ENCODE measurements at places on chromosomes 16 and 17.

GRCh38 chr17:17366941-17367875 is 64.0 kb downstream of the NT5M start:
- DNase-seq, result no peak

DNA sequence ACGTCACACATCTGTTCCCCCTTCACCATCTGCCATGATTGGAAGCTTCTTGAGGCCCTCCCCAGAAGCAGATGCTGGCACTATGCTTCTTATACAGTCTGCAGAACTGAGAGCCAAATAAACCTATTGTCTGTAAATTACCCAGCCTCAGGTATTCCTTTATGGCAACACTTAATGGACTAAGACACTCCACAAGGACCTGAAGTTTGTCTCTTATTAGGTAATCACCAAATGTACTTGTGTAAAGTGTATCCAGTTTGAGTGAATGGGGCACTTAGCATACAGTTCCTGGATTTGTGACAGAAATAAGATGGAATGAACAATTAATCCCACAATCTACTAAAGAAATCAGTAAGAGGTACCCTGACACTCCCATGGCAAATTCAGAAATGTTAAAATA is 105.3 kb downstream of the SLC39A11 start:
- DNase-seq, result no peak

DNA sequence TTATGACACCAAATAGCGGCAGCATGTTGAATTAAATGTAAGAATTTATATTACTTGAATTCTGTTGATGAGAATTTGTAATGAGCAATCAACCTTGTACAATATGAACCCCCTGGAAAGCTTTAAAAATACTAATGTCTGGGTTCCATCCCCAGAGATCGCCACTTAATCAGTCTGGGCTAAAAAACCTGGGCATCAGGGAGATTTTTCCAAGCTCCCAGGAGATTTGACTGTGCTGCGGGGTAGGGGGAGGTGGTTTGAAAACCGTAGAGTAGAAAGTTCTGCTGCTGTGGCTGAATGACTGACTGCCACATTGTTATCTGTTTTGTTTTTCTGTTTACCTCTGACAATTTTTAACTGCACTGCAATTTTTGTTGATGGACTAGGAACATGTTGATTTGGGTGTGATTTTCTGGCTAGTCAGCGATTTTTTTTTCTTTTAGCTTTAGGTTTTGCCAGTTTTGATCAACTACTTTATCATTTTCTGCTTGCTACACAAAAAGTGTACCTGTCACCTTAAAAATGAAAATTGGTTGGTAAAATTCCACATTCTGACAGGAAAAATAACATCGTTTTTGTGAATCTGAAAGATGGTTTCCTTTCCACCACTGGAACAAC is 79.3 kb downstream of the PCTP start:
- DNase-seq, result no peak

DNA sequence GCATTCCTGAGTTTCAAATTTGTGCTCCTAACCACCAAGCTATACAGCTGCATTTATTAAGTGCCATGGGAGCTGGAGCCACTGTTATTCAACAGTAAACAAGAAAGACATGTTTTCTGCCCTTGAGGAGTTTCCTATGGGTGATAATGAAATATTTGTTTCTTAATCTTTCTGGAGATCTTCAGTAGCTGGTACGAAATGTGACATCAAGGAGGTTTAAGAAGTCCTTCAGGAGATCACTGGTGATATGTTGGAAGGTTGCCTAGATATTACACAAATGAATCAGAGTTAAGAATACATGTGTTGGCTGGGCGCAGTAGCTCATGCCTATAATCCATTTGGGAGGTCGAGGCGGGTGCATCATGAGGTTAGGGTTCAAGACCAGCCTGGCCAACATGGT is 14.9 kb downstream of the RHOT1 start:
- DNase-seq, result no peak

DNA sequence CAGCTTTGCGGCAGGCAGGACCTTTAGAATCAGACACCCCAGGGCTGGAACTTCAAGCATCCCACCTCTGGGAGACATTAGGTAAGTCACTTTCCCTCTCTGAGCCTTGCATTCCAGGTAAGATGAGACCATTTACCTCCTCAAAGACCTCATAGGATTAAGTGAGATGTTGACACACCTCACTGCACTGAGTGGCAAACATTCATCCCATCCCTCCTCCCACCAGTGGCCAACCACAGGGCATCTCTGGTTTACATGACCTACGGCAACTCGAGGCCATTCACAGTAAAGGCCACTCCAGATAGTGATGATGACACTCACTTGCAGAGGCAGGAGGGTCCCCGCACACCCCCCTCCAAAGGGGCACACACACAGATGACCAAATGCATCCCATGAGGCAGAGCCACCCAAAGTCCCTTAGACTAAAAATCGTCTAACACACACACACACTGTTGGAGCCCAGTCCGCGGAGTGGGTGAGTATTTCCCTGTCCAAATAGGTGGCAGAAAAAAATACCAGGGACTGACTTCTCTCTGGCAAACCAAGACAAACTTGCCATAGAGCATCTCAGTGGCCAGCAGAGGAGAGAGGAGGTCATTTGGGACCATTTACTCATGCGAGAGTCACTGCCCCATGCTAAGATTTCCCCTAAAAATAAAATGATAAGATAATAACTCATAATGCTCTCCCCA is 454.9 kb downstream of the SOX9 start:
- no peak for DNase-seq

Measured in stimulated activated CD4-positive, alpha-beta T cell treated with anti-CD3 and anti-CD28 coated beads, TNF-alpha, amount 100 ng/mL, for 1 hour (primary cell).